ENCODE measurements at places on chromosomes 13 and 19.

DNA sequence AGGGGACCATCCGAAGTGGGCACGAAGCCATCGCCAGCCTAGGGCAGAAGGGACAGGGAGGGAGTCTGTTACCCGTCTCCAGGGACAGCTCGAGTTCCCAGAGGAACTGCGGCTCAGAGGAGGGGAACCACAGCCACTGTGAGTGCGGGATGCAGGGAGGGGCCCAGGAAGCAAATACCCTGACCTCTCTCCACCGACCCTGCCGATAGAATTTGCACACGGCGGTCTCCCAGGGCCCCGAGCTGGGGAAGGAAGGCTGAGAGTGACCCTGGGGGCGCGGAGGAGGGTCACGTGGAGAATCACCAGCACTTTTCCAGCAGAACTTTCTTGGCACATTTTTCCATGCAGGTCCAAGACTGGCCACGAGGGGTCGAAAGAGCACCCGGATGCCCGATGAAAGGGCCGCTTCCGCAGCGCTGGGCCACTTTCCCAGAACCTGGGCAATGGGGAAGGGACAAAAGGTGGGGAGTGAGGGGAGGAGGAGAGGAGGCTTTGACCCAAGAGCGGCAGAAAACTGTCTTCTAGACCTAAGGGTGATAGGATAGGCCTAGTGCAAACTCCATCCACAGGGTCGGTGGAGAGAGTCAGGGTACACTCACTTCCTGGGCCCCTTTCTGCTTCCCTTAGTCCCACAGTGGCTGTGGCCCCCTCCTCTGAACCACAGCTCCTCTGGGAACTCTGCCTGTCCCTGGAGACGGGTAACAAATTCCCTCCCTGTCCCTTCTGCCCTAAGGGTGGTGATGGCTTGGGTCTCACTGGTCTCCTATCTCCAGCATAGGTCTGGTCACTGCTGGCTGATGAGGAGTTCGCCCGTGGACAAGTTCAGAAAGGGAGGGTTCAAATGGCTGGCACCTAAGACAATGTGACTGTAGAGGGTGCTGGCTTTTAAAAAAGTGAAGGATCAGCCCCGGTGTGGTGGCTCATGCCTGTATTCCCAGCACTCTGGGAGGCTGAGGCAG lies 5.3 kb upstream of the GPR4 start:
- peak; percentile 59 for DNase-seq

GRCh38 chr19:51158474-51159129 lies 16.5 kb downstream of the SIGLEC7 start:
- DNase-seq: peak; percentile 11

GRCh38 chr13:31739226-31739625 lies at the start of gene RXFP2:
Gene RXFP2, plus strand, starts transcription at chr13:31739526. Its CDS starts 87 bp downstream, at chr13:31739613.
- DNase-seq: no peak

DNA sequence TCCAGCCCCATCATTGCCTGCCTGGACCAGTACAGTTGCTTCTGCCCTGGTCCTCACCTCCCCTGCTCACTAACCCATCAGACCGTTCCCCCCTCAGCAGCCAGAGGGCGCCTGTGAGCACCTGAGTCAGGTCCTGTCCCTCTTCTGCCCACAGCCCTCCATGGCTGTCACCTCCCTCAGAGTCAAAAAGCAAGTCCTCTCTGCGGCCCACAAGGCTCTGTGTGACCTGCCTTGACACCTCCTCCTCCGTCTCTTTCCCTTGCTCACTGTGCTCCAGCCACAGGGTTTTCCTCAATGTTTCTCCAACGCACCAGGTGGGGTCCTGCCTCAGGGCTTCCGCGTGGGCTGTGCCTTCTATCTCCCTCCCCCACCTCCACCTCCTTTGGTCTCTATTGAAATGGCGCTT lies 29.4 kb upstream of the PTPRS start:
- peak; percentile 35 for DNase-seq

GRCh38 chr13:41675306-41675705 lies 218.0 kb downstream of the RGCC start:
- DNase-seq: no peak

- DNase-seq: peak; percentile 64
Observed at GRCh38 chr13:99687723-99688397, 186.6 kb downstream of the TM9SF2 start.

DNA sequence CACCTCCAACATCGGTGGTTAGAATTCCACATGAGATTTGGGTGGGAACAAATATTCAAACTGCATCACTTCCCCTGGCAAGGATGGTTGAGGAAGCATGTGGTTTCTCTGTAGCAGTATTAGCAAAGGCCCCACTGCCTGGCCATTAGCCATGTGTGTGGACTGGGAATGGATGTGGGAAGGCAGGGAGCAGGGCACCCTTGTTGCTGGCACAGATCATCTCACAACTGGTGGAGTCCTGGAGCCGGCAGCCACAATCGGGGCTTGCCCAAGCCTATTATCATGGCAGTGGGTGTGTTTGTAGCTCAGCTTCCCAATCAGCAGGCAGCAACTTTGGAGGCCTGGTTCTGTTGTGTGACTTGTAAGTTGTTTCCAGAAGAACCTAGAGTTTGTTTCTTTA lies 391.9 kb downstream of the DLEU7 start:
- DNase-seq: no peak

DNA sequence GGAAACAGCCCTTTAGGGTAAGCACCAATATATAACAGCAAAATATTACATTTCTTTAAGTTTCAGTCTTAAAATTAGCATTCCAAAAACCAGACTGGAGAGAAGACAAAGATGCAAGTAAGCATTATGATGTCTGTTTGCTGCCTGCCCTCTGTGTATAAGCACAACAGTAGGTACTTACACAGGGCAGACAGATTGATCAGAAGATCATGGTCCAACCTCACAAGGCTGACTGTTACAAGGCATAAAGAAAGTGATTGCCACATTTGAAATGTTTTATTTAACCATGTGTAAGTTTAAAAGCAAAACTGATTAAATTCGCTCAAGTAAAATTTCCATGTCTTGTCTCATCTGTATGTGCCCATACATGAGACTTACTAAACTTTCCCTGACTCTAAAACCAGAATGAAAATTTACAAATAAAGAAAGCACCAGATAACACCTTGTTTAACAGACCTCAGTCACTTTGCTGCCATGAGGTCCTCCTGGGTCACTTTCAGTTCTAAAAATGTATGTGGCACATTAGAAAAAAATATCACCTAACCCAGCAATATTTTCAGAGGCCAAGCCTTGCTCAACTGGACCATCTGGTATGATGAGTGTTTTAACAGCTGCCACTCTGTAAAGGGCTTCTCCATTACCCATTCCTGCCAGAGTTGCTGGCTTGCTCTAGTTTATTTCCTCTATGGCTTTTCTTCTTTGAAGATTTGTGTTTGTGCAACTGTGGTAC lies 297.0 kb downstream of the RBM26 start:
- no peak for DNase-seq

GRCh38 chr13:21511849-21512248 lies 52.7 kb upstream of the ZDHHC20 start:
- no peak for DNase-seq

GRCh38 chr19:28128341-28128740 lies 1084.6 kb downstream of the UQCRFS1 start:
- no peak for DNase-seq

GRCh38 chr19:1718420-1719291 lies 34.6 kb upstream of the ONECUT3 start:
- DNase-seq: no peak

DNA sequence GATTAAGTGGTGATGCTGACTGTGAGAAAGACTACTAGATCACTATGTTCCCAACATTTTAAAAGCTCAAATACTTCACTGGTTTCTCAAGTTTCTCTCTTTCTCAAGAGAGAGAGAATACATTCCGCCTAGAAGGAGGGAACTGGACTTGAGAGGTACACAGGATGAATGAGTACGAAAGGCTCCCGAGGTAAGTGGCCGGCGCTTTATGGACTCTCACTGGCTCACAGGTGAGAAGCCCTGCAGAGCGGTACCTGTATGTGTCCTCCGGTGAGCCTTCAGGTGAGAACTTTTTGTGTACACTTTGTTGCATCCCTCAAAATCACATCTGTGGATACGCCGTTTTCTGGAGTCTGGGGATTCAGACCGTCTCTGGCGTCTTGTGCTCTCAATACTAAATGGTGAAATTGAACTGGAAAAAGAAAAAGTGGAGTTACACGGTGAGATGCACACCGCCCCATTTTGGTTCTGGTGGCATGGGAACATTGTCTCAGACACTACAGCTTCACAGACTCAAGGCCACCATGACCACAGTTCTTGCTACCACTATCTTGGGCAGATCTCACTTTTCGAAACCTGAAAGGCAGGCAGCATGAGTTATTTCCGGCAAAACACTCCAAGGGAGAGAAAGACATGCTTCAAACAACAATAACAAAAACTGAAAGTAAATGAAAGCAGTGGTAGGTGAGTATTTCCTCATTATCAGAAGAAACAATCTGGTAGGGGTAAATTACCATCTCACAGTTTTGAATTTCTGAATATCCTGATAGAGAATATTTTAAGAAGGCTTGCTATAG lies 418.9 kb downstream of the KLF12 start:
- DNase-seq: no peak

GRCh38 chr19:1744822-1745563 lies 8.3 kb upstream of the ONECUT3 start:
- no peak for DNase-seq

- no peak for DNase-seq
Observed at GRCh38 chr13:33882804-33883203, 64.9 kb downstream of the RFC3 start.

DNA sequence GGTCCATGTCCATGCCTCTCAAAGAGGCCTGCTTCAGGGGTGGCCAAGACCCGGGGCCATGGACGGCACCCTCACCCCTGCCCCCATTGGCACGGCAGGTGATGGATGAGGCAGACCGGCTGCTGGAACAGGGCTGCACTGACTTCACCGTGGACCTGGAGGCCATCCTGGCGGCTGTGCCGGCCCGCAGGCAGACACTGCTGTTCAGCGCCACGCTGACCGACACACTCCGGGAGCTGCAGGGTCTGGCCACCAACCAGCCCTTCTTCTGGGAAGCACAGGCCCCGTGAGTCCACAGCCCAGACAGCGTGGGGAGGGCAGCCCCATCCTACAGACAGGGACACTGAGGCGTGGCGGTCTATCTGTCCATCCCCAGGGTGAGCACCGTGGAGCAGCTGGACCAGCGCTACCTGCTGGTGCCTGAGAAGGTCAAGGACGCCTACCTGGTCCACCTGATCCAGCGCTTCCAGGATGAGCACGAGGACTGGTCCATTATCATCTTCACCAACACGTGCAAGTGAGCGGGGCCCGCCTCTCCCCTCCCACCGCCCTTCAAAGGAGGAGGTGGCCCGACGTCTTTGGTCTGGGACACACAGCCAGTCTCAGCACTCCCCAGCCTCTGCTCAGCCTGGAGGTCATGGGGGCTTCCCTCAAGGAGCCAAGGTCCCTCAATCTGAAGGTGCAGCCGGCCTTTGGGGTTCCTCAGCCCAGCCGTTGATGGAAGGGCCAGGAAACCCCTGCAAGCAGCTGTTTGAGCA lies 2.9 kb downstream of the DDX49 start:
- DNase-seq: no peak

- DNase-seq: no peak
Observed at GRCh38 chr19:39351537-39352064, 9.4 kb downstream of the SAMD4B start.

DNA sequence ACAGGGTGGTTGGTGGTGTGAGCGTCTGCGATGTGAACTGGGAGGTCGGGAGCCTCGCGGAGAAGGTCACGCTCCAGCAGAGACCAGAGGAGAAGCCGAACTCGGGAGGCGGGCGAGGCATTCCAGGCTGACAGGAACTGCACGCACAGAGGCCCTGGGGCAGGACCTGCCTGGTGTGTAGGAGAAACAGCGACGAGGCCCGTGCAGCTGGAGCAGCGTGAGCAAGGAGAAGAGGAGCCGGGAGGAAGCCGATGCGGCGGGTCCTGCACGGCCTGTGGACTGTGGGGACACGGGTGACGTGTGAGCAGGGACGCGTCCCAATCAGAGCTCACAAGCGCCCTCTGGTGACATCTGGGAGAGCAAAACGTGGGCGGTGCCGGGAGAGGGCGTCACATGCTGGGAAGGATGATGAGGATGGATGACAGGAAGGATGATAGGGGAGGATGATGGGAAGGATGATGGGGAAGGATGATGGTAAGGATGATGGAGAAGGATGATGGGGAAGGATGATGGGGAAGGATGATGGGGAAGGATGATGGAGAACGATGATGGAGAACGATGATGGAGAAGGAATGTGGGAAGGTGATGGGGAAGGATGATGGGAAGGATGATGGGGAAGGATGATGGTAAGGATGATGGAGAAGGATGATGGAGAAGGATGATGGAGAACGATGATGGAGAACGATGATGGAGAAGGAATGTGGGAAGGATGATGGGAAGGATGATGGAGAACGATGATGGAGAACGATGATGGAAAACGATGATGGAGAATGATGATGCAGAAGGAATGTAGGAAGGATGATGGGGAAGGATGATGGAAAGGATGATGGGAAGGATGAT lies 16.1 kb upstream of the MADCAM1 start:
- DNase-seq: peak; percentile 58

- no peak for DNase-seq
Observed at GRCh38 chr13:98450539-98451111, 126.3 kb downstream of the STK24 start.

- peak; percentile 25 for DNase-seq
Observed at GRCh38 chr19:43809762-43810696, 7.8 kb upstream of the LYPD5 start.

DNA sequence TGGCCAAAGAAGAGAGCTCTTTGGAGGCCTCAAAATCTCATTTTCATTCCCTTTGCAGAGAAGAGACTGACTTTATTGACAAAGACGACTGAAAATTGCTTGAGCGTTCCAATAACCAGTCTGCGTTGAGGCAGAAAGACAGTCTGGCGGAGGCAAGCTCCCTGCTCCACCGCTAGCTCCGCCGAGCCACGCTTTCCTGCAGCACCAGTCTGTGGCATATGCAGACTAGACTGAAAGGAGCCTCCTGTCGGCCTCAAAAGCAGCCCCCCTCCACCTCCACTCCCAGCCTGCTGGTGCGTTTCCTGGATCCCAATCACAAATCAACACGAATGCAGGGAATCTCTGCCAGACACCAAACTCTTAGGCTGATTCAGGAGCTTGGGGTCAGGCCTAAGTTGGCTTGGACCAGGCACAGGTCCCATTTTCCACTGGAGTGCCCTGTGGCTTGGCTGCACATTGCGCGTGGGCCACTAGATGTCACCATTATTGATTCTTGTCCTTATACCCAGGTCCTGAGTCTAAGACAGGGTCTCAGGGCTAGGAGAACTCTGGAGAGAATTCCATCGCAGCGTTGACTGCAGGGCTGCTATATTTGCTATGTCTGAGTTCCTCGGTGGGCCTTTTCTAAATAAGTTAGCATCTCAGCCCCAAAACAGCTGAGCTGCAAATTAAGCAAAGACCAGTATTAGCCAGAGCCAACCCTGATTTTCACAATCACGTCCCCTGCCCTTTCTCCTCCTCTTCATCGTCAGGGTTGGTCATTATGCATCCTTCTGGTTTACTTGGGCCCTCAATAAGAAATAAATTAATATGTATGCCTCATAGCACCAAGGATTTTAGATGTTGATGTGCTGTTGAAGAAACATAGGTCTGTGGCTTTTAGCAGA lies 5.2 kb upstream of the ZNF507 start:
- DNase-seq: peak; percentile 60

- no peak for DNase-seq
Observed at GRCh38 chr13:43579321-43579720, 207.5 kb downstream of the ENOX1 start.

- DNase-seq: peak; percentile 94
Observed at GRCh38 chr13:35994131-35994966, 136.8 kb downstream of the DCLK1 start.

- DNase-seq: no peak
Observed at GRCh38 chr13:27523346-27524073, 73.1 kb upstream of the MTIF3 start.

GRCh38 chr19:17475541-17476115 lies 5.3 kb downstream of the SLC27A1 start:
- DNase-seq: peak; percentile 24
